ENCODE measurements at places on chromosomes 6 and 20.

- no peak for DNase-seq
Observed at GRCh38 chr6:112215488-112216284, 38.7 kb downstream of the LAMA4 start.

- no peak for DNase-seq
Observed at GRCh38 chr6:20700375-20700774, 166.1 kb downstream of the CDKAL1 start.

GRCh38 chr6:144909753-144910285 is 624.7 kb downstream of the UTRN start:
- DNase-seq: no peak

DNA sequence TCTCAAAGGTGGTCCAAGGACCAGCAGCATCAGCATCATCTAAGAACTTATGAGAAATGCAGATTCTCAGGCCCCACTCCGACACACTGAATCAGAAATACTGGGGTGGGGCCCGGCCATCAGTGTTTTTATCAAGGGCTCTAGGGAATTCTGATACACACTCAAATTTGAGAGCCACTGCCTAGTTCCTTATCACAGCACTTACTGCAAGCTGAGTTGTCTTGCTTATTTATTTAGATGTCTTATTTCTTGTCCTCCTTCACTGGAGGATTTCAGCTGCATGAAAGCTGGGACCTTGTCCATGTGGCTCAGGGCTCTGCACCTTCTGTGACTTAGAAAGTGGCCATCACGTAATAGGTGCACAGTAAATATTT is 139.4 kb upstream of the RREB1 start:
- no peak for DNase-seq

GRCh38 chr20:9068841-9069663 is at the start of gene PLCB4:
PLCB4 (plus strand) TSS chr20:9069087; CDS start chr20:9307815, 238,728 bp downstream.
- DNase-seq: peak; percentile 57

- DNase-seq: no peak
Observed at GRCh38 chr6:131412960-131413830, 159.8 kb upstream of the ARG1 start.

All from 8988T (cell line).